ENCODE measurements at places on chromosomes 3 and 15.

DNA sequence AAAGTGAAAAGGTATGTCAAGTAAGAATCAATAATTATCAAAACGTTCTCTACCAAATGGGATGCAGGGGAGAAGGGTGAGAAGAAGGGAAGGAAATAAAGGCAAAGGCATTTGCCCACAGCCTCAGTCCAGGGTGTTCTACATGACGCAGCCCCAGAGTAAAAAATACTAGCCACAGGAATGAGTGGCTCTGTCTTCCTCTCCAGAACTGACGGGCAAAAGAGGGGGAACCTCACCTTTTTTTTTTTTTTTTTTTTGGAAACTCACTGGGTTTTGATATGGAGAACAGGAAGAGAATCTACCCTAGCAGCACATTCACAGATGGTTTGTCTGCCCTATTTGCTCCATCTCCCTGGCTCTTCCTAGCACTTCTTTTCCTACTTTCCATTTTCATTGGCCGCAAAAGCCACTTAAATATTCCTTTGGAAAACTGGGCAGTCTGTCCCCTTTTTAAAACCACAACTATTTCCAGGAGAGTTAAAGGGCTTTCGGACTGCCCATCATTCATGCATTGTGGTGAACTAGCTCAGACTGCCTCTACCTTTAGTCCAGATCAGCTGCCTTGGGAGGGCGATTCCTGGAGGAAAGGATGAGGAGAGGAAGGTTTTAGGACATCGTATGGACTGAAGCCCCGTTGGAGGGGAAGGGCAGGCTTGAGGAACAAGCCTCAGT is 28.2 kb downstream of the B3GNT5 start:
- no peak for DNase-seq

DNA sequence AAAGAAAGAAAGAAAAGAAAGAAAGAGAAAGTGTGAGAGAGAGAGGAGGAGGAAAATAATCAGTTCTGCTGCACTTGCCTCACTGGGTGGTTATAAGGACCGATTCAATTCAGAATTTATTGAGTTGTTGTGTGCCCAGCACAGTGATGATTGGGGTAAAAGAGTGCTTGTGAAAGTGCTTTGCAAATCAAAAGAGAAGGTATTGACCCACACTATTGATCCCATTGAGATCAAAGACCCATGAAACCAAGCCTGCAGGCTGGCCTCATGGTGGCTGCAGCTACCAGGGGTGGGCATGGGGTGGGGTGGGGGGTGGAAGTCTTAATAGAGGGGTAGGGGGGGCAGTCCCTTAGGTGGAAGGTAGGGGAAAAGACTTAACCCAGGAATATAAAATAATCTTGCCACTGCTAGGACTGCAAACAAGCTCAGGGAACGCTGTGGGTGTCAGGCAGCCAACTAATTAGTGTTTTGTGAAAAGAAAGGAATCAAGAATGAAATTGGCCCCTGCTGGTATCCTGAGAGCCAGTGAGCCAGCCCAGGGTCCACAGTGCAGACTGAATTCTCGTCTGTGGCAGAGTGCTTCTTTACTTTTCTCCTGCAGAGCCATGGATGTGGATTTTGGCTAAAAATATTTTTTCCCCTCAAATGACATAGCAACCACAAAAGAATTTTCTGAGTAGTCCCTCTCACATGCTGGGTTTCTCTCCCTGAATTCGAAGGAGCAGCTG is 34.2 kb downstream of the CLEC3B start:
- DNase-seq = no peak

DNA sequence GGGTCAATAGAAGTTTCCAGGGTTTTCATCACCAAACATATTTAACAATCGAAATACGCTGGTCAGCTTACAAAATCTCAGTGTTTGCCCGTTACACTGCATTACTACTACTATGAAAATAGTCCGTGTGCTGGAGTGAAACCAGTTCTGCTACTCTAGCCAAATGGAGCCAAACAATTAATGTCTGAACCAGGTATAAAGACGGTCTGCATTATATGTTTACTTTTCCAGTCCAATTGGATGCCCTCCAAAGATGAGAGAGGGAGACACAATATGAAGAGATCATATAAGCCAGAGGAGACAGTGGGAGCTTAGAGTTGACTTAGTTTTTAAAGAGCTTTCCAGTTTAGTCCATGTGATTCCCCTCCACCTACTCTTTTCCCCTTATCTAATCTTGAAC is 6.3 kb upstream of the DUT start:
- no peak for DNase-seq

GRCh38 chr3:170426240-170426797 is 7.7 kb downstream of the CLDN11 start:
- no peak for DNase-seq

- no peak for DNase-seq
Observed at GRCh38 chr3:177379045-177379444, 181.8 kb upstream of the TBL1XR1 start.

GRCh38 chr15:51879555-51879954 is 50.1 kb downstream of the TMOD3 start:
- DNase-seq = no peak

GRCh38 chr3:142105991-142106390 is 43.4 kb downstream of the TFDP2 start:
- DNase-seq = no peak

DNA sequence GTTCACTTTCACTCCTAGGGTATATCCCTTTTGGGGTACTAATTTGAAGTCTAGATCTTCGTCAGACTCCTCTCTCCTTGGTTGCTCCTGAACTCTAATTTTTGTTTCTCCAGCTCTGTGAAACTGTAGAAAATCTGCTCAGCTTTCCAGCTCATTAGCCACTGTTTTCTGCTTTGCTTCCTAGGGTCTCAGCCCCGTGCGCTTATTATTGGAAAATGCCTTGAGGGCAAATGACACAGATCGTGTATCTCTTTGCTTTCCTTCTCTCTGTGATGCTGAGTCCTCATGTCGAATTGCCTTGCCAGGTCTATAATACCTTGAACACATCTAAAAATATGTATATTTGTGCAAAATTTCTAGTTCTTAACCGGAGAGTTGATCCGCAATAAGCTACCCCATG is 731.1 kb downstream of the EDEM1 start:
- DNase-seq = no peak

GRCh38 chr15:79105141-79105540 is 14.6 kb upstream of the RASGRF1 start:
- DNase-seq = no peak

GRCh38 chr15:90762109-90762508 is 45.0 kb downstream of the BLM start:
- DNase-seq = no peak

GRCh38 chr3:196274585-196274984 is 12.9 kb downstream of the PCYT1A start:
- DNase-seq = no peak

- no peak for DNase-seq
Observed at GRCh38 chr15:34722439-34722836, 32.4 kb downstream of the GJD2 start.

DNA sequence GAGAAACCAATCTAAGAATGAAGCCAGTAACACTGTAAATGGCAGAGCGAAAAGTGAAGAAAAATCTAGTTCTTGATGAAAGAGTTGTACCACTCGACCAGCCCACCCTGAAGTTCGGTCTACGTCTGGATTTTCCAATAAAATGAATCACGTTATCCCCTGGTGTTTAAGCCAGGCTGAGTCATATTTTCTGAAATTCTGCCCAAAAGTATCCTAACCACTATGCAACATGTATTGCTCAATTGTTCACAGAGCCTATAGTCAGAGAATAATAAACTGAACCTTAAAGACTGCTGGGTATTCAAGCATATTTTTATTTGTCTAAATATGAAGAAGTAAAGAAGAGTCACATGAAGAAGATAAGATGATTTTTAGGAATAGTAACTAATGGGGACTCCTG is 245.7 kb downstream of the FGF12 start:
- no peak for DNase-seq

- DNase-seq = no peak
Observed at GRCh38 chr3:180329187-180329586, 272.8 kb upstream of the TTC14 start.

DNA sequence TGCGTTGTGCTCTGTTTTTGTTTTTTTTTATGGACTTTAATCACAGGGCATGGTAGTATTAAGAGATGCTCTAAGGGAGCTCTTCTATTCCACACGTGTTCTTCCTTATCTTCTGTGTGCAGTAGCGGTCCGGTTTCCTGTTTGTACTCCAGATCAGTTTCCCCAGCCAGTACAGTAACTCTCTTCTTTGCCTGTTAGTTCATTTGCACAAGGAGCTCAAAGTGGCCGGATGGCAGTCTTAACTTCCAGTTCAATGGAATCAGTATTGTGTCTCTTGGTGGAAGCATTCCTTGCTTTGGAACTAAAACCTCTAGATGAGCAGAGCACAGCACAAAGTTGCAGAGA is 122.0 kb downstream of the KLF13 start:
- no peak for DNase-seq

DNA sequence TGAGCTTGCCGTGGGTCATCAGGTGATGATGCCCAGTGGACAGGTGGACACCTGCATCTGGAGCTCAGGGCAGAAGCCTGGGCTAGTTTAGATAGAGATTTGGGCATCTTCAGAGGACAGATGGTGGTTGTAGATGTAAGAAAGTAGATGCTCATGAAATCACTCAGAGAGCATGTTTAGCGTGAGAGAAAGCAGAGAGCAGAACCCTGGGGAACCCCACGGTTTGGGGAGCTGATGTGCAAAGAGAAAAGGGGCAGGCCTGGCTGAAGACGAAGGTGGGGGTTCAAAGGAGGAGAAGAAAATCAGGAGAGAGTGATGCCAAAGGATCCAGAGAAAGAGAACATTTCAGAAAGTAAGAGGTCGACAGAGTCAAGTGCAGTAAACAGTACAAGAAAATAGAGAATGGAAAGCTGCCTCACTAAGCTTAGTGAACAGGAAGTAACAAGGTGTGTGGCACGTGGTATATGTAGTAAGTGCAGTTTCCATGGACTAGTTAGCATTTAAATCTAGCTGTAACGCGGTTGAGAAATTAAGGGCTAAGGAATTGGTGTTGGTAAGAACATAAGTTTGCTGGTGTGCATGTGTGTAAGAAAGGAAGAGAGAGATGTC is 13.5 kb downstream of the TIGIT start:
- DNase-seq = no peak

DNA sequence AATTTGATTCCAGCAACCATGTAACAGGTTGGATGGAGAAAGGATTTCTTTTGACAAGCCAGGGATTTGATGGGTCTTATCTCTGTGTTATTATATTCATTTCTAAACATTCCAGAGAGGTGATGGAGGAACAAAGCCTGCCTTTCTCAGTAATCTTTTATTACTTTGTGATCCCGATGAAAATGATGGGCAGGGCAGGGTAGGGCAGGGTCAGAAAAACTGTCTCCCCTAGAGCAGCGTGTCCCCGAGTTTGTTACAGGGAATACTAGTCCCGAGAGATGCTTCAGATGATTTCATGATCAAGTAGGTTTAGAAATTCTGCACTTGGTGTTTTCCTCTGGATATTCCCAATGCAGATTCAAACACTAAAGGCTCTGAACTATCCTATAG is 111.8 kb upstream of the RGMA start:
- no peak for DNase-seq

DNA sequence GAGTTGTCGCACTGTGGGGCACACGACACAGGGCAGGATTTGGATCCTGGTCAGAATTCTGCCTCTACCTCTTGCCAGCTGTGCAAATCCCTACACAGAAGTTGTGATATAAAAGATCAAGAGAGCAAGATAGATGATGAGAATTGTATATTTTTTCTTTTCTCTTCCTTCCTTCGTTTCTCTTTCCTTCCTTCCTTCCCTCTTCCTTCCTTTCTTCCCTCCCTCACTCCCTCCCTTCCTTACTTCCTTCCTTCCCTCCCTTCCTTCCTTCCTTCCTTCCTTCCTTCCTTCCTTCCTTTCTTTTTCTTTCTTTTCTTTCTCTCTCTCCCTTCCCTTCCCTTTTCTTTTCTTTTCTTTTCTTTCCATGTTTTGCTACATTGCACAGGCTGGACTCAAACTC is 12.0 kb upstream of the AHSG start:
- no peak for DNase-seq

DNA sequence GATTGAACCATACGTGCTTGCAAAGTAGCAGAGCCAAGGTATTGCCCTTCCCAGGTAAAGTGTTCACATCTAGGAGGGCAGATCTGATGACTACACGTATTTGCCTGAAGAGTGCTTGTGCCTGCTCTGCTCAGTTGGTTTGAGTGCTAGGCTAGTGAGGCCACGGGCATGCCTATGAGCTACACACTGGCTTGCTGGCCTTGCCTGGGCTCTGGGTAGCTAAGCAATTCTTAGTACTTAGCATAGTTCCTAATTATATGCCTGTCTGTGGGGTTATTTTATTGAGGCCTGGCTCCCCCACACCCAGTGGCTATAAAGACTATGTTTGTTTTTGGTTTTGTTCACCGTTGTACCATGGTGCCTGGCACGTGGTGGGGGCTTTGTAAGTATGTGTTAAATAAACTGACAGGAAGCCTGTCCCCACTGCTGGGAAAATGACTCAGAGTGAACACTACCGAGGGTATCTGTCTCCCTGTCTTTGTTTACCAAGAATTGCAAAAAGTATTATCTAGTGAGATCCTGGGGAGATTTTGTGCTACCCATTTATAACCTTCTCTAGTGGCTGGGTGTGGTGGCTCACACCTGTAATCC is 72.1 kb upstream of the ETV5 start:
- DNase-seq = no peak

DNA sequence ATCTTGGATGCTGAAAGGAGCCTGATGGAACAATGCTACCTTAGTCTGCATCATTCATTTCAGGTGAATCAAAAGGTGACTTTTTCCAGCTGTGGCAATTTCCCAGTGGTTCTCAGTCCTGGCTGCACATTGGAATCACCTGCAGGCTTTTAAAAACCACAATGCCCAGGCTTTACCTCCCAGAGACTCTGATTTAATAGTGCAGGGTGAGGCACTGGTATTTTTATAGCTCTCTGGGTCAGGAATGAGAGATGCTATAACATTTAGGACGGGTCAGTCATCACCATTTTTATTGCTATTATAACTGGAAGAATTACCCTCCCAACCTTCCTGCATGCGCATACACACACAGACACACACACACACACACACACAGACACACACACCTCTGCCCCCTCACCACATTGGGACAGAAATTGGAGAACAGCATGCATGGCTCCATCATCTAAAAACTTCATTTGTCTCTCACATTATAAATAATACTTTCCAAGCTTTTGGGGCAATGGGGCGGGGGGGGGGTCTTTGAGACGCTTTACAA is 41.1 kb downstream of the LARP6 start:
- DNase-seq = no peak

DNA sequence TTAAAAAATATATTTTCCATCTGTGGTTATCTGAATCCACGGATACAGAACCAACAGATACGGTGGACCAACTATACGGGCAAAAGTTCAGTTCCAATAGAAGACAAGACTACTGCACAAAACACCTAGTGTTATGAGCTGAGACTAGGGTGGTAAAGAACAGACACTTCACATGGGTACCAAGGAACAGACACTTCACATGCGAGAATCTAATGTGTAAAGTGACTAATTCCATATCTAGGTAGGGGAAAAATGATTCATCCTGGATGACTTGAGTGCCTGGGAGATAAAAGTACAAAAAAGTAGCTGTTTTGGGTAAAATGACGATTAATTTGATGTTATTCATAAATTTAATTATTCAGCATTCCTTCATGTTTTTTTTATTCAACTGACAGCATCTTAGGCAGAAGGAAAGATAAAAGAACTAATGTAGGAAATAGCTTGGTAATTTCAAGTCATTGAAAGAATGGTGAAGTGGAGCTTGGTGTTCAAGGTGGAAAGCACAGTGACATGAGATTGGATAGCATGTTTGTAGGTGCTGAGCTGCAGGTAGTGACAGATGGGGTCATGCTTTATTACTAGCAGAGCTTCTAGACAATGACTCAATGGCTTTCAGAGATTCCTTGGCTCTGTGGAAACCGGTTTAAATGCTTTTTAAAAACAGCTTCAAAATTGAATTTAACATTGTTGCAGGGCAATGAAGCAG is 5.2 kb downstream of the CD200 start:
- DNase-seq = no peak
